ENCODE measurements at places on chromosomes 7 and 10.

DNA sequence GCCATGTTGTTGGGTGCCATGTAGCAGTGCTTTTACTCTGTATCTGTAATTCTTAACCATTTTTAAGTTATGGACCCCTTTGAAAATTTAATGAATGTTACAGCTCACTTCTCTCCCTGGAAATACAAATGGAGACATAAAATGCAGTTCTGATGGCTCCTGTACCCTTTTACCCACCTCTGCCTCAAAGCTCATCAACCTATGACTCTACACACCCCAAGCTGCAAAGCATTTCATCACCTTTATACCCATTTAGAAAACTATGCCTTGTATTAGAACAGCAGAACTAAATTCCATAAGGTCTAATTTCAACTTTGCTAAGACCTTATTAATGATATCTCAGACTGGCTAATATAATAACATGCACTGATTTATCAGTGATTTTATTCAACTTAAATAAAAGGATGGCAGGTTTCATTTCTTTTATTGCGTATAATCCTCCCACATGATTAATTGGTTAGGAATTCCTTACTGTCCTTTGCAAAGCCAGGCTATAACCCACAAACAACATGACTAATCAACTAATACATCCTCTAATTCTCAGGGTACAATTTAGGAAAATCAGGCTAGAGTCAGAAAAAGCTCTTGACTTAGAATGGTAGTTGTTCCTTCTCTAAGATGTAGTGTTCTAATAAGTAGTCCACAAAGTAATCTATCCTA is 68.1 kb downstream of the CPEB3 start:
- DNase-seq, result no peak

DNA sequence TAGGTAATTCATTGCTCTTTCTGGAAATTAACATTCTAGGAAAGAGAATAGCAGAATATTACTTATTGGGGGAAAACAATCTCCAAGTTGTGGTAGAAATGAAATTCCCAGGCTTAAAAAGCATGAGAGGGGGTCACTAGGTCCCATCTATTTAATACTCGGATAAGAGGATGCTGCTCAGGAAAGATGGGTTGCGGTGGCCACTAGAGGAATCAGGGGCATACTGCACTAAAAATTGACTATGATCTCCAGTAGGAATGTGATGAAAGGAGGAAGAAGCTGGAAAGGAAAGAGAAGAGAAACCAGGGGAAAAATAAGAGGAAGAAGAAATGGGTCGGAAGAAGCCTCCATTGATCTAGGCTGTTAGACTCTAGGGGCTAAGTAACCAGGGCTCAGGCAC is 192.8 kb downstream of the GPAM start:
- no peak for DNase-seq

DNA sequence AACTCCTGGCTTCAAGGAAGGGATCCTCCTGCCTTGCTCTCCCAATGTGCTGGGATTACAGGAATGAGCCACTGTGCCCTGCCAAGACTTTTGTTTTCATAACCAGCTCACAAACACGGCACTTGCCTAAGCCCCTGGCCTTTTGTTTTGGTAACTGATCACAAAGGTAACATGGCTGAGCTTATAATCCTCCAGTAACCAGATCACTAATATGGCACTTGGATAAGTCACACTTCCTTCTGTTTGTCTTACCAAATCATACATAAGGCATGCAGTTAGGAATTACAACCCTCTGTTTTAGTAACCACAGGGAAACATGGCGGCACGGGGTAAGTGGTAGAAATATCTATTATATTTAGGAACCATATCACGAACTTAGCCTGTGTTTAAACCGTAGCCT is 577.1 kb downstream of the CALN1 start:
- no peak for DNase-seq

DNA sequence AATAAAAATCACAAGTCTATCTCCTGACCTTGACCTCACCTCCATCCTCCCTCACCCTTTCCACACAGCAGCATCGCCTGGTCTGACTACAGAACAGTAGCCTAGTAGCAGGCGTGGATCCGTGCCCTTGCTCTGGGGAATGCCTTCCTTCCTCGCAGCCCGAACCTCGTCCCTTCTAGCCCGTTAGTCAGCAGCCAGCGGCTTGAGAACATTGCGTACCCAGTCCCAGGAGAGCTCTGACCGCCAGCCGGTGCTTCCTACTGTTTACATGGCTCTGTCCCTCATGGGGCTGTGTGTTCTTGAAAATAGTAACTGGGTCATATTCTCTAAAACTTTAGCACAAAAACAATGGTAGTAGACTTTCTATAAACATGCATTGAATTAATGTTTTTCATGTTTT is 682.7 kb upstream of the IGFBP3 start:
- peak; percentile 12 for DNase-seq
